ENCODE measurements at places on chromosomes 2 and 18. TPM values are rescaled to one million over a fixed set of nuclear protein-coding genes. Genes with fewer than 3 reads are reported as not detected.

FEV gene
- total RNA-seq: not detected

CXCR4 gene
- 4.4 TPM for total RNA-seq

DNA sequence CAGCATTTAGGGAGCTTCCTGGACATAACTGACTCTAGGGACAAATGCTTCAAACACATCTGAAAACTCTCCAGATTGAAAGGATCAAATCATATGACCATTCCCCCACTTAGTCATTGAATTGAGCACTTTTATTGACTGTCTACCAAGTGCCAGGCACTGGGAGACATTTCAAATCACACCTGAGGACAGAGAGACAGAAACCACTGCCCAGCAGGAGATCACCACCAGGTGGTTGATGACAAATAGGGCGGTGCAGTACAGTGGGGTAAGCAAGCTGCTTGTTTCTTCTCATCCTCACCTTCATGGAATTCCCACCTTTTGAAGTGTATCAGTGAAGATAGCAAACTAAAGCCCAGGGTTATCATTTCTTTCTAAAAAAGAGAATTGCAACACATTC, 19.0 kb upstream of the CXCR4 start:
- no peak for DNase-seq

PNKD gene
- total RNA-seq: 72.6 TPM

DNA sequence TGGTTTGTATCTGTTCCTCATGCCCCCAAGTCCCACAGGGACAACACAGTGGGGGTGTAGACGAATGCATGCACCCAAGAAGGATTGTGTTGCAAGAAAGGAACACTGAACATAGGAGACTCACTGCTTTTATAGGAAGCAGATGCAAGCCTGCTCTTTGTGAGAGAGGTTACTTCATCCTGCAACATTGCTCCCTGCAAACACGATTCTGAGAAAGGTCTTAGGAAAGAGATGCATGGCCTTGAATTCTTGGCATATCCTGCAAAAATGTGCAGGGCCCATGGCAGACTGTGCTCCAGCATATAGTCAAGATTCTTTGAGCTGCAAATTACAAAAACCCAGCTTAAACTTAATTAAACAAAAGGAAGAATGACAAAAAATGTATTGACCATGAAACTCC, 312.2 kb upstream of the MGAT5 start:
- DNase-seq: no peak

GRCh38 chr2:133954636-133955035, 299.2 kb upstream of the MGAT5 start:
- DNase-seq: no peak

GRCh38 chr2:39099870-39100728, 20.8 kb downstream of the SOS1 start:
- DNase-seq: no peak

GMCL1 gene
- 5.7 TPM for total RNA-seq

DNA sequence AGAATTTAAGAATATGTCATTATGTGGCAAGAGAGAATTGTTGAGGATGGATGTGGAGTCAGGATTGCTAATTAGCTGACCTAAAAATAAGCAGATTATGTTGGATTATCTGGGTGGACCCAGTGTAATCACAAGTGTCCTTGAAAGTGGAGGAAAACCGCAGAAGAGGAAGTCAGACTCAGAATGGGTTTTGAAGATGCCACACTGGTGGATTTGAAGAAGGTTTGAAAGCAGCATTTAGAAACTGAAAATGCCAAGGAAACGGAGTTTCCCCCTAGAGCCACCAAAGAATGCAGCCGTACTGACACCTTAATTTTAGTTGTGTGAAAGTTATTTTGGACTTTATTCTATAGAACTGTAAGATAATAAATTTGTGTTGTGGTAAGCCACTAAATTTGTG, 41.6 kb upstream of the DPP10 start:
- no peak for DNase-seq

GRCh38 chr2:6877402-6878304, at the start of gene RSAD2:
TSS of gene RSAD2 (plus strand) at chr2:6877777. CDS start at chr2:6877801, 24 bp downstream.
- no peak for DNase-seq

GRCh38 chr18:45981821-45982220, 14.7 kb upstream of the EPG5 start:
- DNase-seq: no peak

GRCh38 chr2:101679801-101680487, 17.6 kb upstream of the MAP4K4 start:
- DNase-seq: no peak

DNA sequence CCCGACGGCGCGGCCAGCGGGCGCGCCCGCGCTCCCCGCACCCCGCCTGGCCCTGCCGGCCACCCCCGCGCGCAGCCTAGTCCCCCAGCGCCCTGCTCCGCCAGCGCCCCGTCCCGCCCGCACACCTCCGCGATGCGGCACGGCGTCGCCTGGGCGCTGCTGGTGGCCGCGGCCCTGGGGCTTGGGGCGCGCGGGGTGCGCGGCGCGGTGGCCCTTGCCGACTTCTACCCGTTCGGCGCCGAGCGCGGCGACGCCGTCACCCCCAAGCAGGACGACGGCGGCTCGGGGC, 232 bp downstream of the SNED1 start:
- no peak for DNase-seq

DNA sequence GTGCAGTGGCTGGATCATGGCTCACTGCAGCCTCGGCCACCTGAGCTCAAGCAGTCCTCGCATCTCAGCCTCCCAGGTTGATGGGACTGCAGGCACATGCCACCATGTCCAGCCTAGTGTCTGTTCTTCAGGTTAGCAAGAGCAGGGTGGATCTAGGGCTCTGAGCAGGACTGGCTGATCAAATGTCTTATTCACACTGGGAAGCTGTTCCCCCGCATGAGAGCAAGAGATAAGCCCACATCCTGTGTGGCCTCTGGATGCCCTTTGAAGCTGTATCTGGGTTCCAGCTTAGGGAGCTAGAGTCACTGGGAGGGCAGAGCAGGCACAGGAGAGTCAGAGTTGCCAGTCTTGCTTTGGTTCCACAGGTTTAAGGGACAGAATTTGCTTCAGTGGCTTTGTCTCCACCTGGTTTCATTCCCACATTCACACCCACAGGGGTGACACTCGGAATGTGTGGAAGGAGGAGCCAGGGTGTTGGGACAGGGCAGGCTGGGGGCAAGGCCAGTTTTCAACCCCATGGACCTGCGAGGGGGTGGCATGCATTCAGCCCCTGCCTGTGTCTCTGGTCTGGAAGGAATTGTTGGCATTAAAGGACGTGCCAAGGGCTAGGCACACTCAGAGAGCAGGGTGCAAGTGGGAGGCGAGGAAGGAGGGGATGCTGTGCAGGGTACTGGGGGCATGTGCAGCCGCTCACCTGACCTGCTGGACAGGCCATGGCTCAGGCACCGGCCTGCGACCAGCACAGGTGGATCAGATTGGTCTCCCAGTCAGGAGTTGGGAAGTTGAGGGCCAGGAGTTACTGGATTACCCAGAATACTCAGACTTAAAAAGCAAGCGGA, 24.5 kb downstream of the PTPN18 start:
- no peak for DNase-seq

DNA sequence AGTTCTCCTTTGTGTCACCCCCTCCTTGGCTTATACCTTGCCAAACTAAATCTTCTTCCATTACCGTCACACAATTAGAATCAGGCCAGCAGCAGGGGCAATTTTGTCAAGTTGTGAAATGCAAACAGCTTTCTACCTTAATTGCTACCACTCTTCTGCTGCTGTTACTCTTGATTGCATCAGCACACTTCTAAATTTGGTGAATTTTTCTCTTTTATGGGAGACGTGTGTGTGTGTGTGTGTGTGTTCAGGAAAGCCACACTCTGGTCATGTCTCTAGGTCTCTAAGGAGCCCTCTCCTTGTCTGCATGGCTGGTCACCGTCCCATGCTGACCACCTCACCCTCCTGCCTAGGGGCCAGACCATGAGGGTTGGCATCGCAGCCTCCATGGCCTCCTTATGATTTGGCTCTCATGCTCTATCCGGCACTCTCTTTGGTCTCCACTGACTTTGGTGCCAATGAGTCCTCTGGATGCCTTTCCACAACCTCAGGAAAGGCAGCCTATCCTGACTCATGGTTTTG, 87.7 kb downstream of the GATA6 start:
- DNase-seq: no peak

DNA sequence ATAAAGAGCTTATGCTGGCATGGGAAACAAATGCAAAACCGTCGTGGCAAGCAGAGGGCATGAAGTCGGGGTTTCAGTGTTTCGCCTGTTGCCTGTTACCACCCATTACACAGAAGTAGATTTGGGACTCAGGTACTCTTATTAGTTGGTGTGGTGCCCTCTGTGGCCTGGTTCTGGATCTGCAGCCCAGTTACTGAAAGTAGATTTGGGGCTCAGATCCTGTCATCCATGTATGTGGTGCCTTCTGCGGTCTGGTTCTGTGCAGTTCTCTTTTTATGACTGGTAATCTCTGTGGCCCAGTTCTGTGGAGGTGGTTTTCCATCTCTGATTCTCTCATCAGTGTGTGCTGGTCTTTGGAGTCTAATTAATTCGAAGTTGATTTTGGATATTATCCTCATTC, 45.2 kb downstream of the ADNP2 start:
- no peak for DNase-seq

DNA sequence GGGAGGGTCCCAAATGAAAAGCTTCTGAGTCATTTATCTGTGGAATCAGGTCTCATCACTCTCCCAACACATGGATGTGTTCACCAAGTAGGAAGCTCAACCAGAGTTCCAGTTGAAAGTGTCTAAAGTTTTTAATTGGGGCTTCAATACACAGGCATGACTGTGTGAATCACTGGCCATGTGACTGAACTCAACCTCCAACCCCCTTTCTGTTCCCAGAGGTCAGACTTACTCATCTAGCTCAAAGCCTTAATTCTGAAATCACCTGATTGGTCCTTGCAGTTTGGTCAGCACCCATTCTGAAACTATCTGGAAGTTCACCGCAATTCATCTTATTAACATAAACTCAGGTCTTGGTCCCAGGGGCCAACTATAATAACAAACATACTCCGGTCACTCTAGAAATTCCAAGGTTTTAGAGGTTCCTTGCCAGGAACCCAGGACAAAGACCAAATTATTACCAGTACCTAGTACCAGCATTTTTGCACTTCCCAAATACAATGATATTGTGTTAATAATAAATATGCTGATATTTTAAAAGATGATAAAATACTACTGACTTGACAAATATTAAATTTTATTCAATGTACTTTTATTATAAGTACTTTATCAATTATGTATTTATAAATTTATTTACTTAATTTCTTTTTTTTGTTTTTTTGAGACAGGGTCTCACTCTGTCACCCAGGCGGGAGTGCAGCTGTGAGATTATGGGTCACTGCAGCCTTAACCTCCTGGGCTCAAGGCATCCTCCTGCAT, 10.7 kb upstream of the RBM45 start:
- no peak for DNase-seq

IL36B gene
- total RNA-seq: not detected

GRCh38 chr2:105519516-105519915, 120.7 kb upstream of the FHL2 start:
- no peak for DNase-seq

DNA sequence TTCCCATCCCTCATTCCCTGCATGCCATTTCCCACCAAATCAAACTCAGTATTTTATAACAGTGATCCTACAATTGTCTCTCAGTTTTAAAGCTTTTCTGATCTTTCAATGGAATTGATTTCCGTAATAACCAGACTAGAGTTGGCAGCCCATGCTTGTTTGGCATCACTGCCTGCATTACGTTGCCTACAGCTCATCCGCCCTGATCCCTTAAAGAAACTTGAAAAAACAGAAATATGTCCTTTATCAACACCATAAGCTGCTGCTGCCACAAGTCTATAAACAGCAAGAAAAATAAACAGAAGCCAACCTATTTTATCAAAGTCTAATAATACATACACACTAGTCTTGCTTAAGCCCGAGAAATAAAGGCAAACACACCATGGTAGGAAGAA, 331.0 kb downstream of the METTL4 start:
- DNase-seq: no peak

SLC9A4 gene
- not detected for total RNA-seq

DNA sequence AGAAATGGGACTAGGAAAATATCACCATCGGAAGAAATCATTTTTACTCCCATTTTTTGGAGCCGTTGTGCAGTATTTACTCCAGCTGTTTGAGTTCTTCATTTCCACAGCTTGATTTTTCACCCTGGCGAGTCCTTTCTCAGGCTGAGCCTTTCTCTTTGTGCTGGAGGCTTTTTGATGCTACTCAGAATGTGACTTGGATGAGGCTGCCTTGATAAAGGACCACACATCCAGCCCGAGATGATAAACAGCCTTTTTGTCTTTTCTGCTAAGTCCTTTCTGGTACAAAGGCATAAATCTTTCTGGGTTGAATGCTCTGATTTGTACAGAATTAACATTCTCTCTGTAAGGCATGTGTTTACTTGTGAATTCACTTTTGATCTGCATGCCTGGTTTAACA, 17.6 kb upstream of the CTDP1 start:
- DNase-seq: no peak

- no peak for DNase-seq
Observed at GRCh38 chr2:215879977-215880940, 133.1 kb downstream of the MREG start.

GRCh38 chr2:27118525-27119329, at the start of gene CGREF1:
TSS of gene CGREF1 (minus strand) at chr2:27119128. CDS start at chr2:27104366, 14,762 bp downstream.
- DNase-seq: no peak

DNA sequence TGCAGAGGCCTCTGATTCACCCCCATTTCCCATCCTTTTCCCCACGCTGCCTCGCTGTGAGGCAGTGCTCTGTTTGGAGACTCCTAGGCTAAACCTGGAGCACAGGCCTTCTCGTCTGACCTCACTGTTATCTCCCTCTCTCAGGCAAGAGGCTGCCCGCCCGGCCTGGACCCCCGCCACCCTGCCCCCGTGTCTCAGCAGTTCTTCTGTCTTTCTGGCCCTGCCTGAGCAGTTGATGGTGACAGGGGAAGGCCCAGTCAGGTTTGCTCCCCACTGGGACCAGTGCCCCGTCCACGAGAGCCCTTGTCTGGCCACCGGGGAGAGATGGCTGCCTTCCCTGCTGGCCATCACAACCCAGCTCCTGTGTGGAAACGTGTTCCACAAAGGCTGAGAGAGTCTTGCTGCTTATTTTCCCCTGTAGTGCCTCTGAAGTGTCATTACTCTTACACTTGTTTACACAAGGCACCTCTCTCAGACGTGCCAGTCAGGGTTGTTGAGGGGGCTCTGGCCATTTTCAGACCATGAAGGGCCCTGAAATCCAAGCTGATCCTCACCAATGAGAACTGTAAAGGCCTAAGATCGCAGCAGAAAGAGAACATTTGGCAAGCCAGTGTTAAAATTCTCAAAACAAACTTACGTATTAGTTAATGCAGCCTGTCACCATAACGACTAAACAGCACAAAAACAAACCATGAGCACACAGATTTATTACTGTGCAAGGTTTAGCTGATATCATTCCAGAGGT, 210.9 kb downstream of the NDUFA10 start:
- peak; percentile 43 for DNase-seq

GRCh38 chr2:234989183-234989701, 37.4 kb downstream of the SH3BP4 start:
- DNase-seq: no peak

GRCh38 chr18:22728481-22729105, 204.5 kb upstream of the RBBP8 start:
- DNase-seq: no peak

ABCG8 gene
- not detected for total RNA-seq

- no peak for DNase-seq
Observed at GRCh38 chr2:128280901-128281321, 37.8 kb downstream of the HS6ST1 start.

All from cardiac septum (tissue), 1 donor.